Activated gamma-delta T cell (primary cell): ENCODE measurements at places on chromosomes 2 and 18.

- DNase-seq = no peak
Measured at GRCh38 chr2:28282861-28283646, 109.6 kb upstream of the FOSL2 start.

DNA sequence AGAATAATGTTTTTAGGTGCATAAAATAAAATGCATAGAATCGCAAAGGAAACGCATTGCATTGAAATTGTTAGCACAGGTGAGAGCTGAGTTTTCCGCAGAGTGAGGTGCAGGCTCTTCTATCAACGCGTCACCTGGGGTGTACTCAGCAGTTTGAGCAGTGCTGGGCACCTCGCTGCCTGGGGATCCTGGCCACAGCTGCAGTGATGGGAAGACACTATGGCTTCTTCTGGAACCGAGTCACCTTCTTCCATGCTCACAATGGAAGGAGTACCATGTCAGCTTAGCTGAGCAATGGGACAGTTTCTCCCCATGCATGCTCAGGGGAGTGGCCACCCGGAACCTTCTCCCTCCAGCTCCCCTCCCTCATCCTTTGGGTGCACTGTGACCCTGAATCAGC, 95.4 kb upstream of the OTOS start:
- DNase-seq = no peak

DNA sequence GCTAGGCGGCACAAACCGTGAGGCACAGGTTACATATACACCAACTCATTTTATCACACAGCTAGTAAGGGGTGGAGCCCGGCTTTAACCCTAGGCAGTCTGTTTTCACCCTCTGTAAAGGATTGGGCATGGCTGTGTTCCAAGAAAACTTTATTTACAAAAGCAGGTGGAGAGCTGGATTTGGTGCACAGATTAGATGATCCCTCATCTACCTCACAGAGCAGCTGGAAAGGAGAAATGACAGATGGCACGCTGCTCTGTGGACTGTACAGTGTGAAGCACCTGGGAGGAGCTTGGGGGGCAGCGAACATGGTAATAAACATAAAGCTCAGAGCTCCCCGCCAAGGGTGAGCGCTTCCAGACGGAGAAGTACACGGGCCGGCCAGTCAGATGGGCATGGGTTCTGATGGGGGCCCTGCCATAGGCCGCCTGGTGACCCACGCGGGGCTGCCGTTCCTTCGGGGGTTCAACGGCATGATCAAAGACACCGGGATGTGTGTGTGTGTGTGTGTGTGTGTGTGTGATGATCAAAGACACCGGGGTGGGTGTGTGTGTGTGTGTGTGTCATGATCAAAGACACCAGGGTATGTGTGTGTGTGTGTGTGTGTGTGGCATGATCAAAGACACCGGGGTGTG, 862 bp upstream of the TMEM177 start:
- DNase-seq = no peak

GRCh38 chr2:225367482-225367881, 32.0 kb upstream of the NYAP2 start:
- DNase-seq = no peak

DNA sequence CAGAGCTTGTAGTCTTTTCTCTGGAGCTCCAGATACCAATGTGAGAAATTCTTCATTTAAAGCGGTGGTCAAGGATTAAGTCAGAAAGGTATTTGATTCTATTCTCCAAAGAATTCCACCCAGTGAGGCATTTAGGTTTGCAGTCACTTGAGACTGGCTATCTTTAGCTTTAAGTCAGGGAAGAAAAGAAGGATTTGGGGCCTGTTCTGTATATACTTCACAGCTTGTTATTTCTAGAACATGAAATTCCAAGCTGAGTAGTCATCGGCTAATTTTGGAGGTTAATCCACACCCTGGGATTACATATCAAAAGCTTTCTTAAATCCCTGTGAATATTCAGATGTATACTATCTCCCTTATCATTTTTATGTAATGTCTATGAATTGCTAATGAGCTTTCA, 39.4 kb downstream of the MYOM1 start:
- no peak for DNase-seq

GRCh38 chr2:12686708-12687283, 29.9 kb upstream of the TRIB2 start:
- no peak for DNase-seq

DNA sequence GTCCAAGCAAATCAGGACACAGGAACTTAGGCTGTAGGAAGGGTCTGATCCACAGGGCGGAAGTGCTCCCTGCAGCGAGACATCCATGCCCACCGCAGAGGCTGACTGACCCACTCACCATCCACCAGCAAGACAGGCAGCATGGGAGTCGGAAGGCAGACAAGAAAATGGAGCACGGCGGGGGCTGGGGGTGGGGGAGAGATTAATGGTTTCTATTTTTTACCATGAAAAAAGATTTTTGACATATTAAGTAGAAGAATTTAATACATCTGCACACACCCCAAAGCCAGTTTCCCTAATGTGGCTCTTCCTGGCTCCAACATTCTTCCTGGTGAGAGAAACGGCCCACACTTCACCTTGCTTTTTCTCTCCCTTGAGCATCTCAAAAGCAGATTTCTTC, 55.1 kb upstream of the ST8SIA3 start:
- no peak for DNase-seq

DNA sequence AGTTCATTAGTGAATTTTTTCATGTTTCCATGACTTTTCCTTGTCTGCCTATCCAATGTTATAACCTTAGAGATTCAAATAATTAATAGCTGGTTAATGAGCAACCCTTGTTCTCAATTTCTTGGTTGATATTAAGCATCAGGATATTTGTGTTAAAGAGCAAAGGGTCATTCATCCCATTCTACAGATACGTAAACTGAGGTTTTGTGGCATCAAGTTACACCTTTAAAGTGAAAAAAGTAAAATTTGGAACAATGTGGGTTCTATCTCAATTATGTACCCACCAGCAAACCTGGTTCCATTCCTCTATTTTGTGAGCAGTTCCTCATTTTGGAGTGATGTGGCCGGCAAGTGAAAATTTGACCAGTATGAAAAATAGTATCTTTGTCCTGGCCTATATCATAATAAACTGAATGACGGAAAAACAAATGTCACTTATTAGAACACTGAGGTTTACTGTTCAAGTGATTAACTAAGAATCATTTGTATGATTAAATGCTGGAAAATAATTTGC, 220.5 kb upstream of the ATP5MC3 start:
- DNase-seq = no peak

- no peak for DNase-seq
Measured at GRCh38 chr18:22074282-22075070, 94.9 kb upstream of the GATA6 start.

GRCh38 chr2:42566025-42566424, 2.4 kb upstream of the MTA3 start:
- DNase-seq = no peak

DNA sequence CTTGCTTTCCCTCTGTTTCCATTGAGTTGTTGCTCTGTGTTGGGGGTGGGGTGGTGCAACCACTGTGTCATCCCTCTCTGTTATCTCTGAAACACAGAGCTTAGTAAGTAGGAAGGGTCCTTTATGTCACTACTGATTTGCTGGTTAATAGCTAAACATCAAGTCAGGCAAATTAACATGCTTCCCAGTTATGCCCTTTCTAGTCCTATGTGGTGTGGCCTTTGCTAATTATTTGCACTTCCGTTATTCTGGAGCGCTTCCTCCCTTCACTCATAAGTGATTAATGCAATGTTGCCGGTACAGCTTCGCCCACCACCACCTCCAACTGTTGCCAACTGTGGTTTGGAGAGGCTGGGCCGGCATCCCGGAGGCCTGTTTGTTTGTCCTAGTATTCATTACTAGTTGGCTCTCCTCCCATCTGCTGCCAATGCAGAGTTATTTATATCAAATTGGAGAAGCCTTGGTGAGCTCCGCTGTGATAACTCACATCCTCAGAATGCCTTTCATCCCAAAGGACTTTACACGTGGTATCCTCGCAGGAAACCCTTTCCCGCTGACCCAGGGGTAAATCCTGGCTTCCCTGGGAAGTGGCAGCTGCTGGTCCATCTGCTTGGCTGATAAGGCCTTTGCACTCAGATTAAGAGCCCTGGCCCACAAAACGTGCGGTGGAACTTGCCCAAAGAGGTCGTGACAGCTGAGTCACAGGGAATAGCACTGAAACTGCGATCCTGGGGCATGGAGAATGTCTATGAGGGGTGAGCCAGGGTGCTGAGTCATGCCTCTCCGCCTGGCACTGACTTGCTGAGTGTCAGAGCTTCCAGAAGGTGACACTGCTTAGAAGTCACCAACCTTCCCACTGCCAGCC, 72.0 kb upstream of the ZCCHC2 start:
- DNase-seq = no peak

GRCh38 chr2:40668425-40668824, 216.5 kb upstream of the SLC8A1 start:
- DNase-seq = no peak

- DNase-seq = no peak
Measured at GRCh38 chr18:27135504-27136207, 49.5 kb downstream of the CHST9 start.

DNA sequence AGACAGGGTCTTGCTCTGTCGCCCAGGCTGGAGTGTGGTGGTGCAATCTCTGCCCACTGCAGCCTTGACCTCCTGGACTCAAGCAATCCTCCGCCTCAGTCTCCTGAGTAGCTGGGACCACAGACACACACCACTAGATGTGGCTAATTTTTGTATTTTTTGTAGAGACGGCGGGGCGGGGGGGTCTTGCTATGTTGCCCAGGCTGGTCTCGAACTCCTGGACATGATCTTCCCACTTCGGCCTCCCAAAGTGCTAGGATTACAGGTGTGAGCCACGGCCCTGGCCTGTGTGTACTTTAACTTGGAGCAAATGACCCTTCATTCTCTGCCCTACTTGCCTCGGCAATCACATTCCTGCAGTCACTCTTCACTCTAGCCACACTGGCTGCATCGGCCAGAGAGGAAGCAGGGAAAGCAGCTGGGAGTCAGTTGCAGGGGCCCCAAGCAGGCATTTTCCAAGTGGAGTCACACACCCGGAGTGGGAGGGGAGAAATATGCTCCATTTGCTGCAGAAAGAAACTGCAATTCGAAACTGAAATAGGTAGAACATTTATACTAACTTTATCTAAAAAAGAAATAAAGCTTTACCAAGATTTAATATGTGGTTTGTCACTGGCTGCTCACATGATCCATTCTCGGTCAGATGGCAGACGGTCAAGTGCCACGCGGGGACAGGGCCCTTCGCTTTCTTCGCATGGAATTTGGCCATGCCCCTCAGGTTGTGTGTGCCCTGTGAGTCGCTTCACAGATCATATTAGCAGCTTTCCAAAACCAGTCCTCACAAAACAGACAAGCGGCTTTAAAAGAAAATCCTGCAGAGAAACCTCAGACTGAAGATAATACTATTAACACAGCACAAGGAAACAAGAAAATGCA, 37.1 kb downstream of the FAM161A start:
- no peak for DNase-seq

DNA sequence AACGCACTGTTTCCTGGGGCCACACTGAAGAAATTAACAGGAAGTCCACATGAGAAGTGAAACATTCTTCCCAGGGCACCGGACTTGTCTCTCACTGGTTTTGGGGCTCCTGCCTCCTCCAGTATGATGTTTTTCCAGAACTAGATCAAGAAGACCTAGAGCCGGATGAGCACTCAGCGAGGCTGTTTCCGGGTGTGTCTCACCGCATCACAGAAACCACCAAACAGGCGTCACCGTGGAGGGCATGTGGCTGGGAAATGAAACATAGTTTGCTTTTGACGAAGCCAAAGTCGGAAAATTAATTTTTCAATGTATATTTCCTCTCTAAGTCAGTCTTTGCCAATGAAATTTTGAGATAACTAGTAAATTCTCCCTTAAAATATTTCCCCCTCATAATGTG, 314.0 kb upstream of the SALL3 start:
- DNase-seq = no peak

GRCh38 chr2:61677942-61678341, 139.8 kb upstream of the XPO1 start:
- no peak for DNase-seq

DNA sequence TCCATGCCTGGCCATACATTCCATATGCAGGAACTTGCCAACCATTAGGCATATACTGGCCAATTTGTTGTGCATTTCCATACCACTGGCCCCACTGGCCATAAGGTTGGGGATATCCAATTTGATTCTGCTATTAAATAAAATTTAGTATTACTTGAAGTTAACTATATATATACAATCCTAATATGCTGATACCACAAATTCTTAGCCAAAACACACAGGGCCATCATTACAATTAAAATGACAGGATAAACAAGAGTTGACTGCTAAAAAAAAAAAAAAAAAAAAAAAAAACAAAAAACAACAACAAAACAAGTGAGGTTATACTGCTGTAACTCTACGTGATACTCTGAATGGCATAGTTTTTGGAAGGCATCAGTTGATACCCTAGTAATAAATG, 23.5 kb upstream of the C2orf42 start:
- no peak for DNase-seq

DNA sequence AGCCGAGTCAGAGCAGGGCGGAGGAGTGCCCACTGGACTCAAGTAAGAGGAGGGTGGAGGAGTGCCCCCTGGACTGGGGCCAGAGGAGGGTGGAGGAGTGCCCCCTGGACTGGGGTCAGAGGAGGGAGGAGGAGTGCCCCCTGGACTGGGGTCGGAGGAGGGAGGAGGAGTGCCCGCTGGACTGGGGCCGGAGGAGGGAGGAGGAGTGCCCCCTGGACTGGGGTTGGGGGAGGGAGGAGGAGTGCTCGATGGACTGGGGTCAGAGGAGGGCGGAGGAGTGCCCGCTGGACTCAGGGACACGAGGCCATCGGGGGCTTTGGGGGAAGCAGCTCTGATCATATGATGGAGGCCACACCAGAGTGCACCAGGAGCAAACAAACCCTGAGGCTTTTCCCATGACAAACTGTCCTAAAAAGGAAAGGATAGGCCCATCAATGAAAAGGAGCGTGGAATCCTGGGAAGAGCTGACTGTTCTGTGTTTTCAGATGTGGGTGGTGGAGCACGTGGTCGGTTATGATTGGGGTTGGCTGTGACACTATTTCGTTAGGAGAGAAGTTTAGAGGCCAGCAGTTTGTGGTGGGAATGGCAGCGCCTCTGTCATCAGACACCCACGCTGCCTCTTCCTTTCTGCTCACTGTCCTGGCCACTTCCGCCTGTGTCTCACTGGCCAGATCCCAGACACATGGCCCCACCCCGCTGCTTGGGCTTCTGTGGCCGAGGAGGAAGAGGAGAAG, 24.5 kb upstream of the HPCAL1 start:
- no peak for DNase-seq

DNA sequence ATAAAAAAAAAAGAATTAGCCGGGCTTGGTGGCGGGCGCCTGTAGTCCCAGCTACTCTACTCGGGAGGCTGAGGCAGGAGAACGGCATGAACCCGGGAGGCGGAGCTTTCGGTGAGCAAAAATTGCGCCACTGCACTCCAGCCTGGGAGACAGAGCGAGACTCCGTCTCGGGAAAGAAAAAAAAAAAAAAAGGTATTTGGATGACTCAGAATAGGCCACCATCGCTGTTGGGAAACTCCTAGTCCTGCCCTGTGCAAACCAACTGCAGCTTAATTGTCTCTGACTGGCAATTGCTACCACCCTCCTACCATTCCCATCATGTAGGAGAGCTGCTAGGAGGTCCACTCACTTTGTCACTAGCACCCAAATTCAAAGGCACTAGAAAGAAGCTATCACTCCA, 43.5 kb downstream of the ATP8B1 start:
- DNase-seq = no peak
